Lung (tissue), 17 donors: ENCODE measurements at places on chromosomes 3 and 15. TPM values are rescaled to one million over a fixed set of nuclear protein-coding genes. Genes with fewer than 3 reads are reported as not detected.

ILDR1 gene
- total RNA-seq: 4.4 TPM

DNA sequence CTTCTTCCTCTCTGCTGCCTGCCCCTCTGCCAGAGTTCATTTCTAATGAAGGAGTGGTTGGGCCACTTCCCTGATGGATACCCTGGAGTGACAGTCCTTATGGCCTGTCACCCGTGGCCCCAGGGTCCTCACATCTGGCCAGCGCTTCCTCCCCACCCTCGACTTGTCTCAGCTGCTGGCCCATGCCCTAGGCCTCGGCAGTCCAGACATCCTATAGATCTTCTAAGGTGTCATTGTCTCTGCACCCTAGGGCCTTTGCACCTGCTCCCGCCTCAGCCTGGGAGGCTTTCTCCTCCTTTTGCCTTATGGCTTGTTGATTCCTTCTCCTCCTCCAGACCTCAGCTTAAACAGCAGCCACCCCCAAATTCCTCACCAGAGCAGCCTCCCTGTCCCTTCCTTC, 181.0 kb downstream of the NSMCE3 start:
- no peaks in the 10 kb centered on the region for H3K36me3 ChIP-seq
- DNase-seq: no peak
- H3K27me3 ChIP-seq: no peaks in the 10 kb centered on the region
- H3K4me3 ChIP-seq: no peak overlapping the region
- H3K27ac ChIP-seq: no peak overlapping the region

CSPG5 gene
- total RNA-seq: 24.9 TPM

DNA sequence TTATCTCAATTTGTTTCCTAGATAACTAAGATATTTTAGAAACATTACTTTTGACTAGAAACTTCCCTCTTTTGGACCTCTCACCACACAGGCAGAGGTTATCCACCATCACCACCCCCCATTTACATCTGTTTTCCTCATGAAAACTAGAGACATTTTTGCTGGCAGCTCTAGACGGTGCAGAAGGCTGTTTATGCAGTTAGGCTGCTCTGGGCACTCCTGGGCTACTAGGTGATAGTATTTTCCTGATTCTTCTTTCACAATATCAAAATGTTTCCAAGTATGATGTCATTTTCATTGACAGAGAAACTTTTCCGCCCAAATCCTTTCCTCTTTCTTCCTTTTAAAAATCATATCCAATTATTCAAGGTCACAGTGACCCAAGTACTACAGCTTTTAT, 67.1 kb downstream of the PLOD2 start:
- no peaks in the 10 kb centered on the region for H3K36me3 ChIP-seq
- no peaks in the 10 kb centered on the region for H3K4me1 ChIP-seq
- no peak overlapping the region for H3K4me3 ChIP-seq
- DNase-seq: peak; percentile 16

- no peaks in the 10 kb centered on the region for H3K27me3 ChIP-seq
- no peak overlapping the region for H3K4me3 ChIP-seq
- H3K4me1 ChIP-seq: no peaks in the 10 kb centered on the region
These were observed 54.0 kb upstream of the EIF5A2 start for GRCh38 chr3:170962411-170962810.

C15orf62 gene
- 0.58 TPM for total RNA-seq

MCTP2 gene
- total RNA-seq: 92.5 TPM

DNA sequence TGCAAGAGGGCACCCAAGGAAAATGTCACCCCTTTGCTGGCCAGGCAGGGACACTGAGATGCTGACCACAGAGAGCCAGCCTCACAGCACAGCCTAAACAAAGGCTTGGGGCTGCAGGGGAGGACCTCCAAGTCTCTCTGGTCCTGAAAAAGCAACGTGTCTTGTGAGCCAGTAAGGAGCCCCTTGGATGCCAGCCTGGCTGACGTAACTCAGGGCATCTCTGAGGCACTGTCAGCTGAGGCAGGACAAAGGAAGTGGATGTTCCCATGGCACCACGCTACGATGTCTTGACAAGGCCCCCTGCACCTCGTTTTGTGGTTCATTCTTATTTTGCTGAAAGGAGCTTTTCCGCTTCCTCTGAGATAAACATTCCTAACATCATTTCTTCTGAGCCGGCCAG, 160.7 kb downstream of the OR4M2 start:
- no peaks in the 10 kb centered on the region for H3K27me3 ChIP-seq
- no peaks in the 10 kb centered on the region for H3K4me1 ChIP-seq
- no peak overlapping the region for H3K27ac ChIP-seq
- H3K4me3 ChIP-seq: no peak overlapping the region
- DNase-seq: no peak

DNA sequence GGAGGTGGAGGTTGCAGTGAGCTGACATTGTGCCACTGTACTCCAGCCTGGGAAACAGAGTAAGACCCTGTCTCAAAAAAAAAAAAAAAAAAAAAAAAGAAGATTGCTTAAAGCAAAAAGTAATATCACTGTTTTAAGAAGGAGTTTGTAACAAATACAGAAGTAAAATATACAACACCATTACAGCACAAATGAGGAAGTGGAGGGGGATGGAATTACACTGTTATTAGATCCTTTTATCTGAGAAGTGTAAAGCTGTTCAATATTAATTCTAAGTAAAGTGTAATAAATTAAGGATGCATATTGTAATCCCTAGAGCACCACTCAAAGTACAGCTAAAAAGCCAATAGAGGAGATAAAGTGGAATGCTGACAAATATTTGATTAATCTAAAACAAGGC, 47.0 kb upstream of the SNRPA1 start:
- H3K4me3 ChIP-seq: no peak overlapping the region
- no peaks in the 10 kb centered on the region for H3K27me3 ChIP-seq
- H3K4me1 ChIP-seq: no peaks in the 10 kb centered on the region

DNASE1L3 gene
- total RNA-seq: 1.2 TPM

GRCh38 chr15:22895465-22896190, 57.2 kb downstream of the NIPA2 start:
- no peak overlapping the region for H3K27ac ChIP-seq
- H3K4me3 ChIP-seq: no peak overlapping the region
- H3K36me3 ChIP-seq: peaks cover 16% of the 10 kb centered on the region
- no peak for DNase-seq
- no peaks in the 10 kb centered on the region for H3K27me3 ChIP-seq

DNA sequence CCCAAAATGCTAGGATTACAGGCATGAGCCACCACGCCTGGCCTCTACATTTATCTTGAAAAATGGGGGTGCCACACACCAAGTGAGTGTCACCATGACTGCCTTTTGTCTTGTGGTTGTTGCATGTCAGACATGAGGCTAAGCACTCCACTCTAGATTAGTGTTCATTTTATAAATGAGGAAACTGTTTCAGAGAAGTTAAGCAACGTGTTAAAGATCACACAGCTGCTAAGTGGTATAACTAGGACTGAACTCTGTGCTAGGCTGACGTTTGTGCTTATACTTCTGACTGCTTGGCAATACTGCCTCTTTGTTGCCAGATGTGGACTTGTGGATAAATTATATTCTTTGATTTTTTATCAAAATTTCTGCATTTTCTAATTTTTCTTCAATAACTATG, 50.8 kb upstream of the SMAD6 start:
- H3K4me3 ChIP-seq: no peak overlapping the region
- DNase-seq: no peak
- no peaks in the 10 kb centered on the region for H3K36me3 ChIP-seq
- no peaks in the 10 kb centered on the region for H3K27me3 ChIP-seq

GJD2 gene
- 0.17 TPM for total RNA-seq
